Umbilical cord (tissue), 2 donors: ENCODE measurements at places on chromosomes 1 and 21. TPM values are rescaled to one million over a fixed set of nuclear protein-coding genes. Genes with fewer than 3 reads are reported as not detected.

DNA sequence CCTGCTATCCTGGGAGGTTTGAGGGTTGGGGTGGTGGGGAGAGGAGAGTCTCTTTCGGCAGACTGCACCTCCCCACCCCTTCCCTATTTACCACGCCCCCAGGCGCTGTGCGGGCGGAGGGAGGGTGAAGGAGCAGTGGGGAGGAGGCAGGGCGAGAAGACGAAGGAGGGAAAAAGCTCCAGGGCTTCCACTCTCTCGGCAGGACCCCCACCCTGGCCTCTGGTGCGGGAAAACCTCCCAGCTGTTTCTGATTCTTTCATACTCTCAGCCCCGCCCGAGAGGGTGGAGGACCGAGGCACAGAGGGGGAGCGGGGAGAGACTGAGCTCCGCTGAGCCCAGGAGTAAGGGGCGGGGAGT, 866 bp upstream of the WNT2B start:
- peak; percentile 52 for DNase-seq

DNA sequence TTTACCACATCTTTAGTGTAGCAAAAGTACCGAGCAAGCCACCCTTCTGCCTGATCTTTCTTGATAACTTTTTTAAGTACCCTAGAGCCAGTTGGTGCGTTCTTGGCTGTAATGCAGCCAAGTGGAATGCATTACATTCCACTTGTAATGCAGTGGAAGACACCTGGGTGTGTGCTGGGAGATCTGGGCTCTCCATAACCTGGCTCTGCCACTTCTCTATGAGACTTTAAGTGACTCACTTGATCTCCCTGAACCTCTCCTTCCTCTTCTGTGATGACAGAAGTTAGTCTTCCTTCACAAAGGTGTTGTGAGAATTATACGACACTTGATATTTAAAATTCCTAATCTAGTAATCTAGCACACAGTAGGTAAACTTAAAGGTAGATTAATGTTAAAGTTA, 35.3 kb upstream of the NFIA start:
- DNase-seq, result no peak

DNA sequence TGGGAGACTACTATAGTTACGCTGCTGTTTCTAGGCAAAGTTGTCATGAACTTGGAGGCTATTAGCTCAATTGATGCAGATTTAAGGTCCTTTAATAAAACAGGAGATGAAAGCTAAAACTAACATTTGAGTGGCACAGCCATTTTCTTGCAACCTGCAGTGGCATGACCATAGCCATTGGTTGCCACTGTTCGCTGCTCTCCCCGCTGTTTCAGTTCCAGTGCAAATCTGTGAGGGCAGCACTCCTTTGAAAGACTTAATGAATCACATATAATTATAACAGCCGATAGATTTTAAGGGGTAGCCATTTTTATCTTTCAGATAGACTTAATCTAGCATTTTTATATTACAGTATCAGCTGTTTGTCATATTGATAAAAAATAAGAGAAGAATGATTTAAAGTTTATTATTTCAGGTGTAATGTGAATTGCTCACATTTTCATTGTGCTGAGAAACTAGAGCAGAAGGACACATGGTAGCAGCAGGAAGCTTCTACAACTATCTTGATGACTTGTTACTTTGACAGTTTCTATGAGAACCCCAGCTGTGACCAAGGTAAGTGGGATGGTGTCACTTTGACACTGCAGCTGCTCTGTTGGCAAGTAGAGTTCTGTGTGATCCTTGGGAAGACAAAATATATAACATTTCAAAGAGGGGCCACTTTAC, 203.7 kb downstream of the PLA2G4A start:
- DNase-seq, result no peak

GRCh38 chr1:5109633-5110032, 455.2 kb downstream of the AJAP1 start:
- no peak for DNase-seq

ESRRG gene
- total RNA-seq, result 5.8 TPM

DNA sequence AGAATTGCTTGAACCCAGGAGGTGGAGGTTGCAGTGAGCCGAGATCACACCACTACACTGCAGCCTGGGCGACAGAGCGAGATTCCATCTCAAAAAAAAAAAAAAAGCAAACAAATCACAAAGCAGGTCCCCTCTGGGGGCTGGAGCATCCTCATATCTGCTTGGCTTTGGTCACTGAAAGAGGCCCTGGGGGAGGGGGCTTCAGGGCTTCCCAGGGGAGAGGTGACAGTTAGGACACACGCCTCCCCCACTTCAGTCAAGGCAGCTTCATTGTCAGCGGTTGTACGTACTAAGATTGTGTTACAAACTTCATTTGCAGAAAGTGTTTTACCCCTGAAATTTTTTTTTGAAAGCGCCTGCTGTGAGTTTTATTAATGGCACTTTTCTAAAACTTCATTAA, 130.5 kb downstream of the DHRS3 start:
- DNase-seq, result no peak

DNA sequence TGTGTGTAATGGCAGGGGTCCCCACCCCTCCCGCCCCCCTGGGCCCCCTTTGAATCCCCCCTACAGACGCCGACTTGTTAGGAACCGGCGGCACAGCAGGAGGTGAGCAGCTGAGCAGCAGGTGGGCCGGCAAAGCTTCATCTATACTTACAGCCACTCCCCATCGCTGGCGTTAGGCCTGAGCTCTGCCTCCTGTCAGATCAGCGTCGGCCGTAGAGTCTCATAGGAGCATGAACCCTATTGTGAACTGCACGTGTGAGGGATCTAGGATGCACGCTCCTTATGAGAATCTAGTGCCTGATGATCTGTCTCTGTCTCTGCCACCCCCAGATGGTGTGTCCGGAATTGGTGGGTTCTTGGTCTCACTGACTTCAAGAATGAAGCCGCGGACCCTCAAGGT, 14.9 kb upstream of the VPS26C start:
- DNase-seq, result no peak
